ENCODE measurements at places on chromosomes 2 and 18.

DNA sequence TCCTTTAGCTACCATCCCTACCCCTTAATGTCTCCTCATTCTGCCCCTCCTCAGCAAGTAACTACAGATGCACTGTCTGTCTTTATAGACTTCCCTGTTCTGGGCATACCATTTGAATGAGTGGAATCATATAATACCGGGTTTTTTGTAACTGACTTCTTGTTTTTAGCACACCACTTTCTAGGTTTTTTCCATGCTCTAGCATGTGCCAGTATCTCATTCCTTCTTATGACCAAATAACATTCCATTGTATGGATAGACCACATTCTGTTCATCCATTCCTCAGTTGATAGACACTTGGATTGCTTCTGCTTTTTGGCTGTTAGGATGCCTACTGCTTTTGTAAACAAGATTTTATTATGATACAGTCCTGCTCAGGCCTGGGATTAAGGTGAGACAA, 154.7 kb downstream of the TSN start:
- ATAC-seq: no peak
- no peaks in the 10 kb centered on the region for H3K4me1 ChIP-seq
- no peaks in the 10 kb centered on the region for H3K36me3 ChIP-seq
- no peak overlapping the region for H3K4me3 ChIP-seq
- no peaks in the 10 kb centered on the region for H3K27me3 ChIP-seq

- peak; percentile 16 for ATAC-seq
- no peak overlapping the region for H3K4me3 ChIP-seq
- H3K27ac ChIP-seq: no peak overlapping the region
- no peaks in the 10 kb centered on the region for H3K4me1 ChIP-seq
Measured at GRCh38 chr2:33729353-33729752, 130.3 kb upstream of the FAM98A start.

- peaks cover 33% of the 10 kb centered on the region for H3K27me3 ChIP-seq
- H3K4me1 ChIP-seq: no peaks in the 10 kb centered on the region
- no peak overlapping the region for H3K4me3 ChIP-seq
- no peak for ATAC-seq
Measured at GRCh38 chr2:72841462-72842125, 15.8 kb upstream of the EXOC6B start.

- H3K4me1 ChIP-seq: peaks cover 7% of the 10 kb centered on the region
- peaks cover 5% of the 10 kb centered on the region for H3K36me3 ChIP-seq
- no peak for ATAC-seq
- no peak overlapping the region for H3K4me3 ChIP-seq
Measured at GRCh38 chr2:98416383-98417159, 28.1 kb upstream of the INPP4A start.

- no peaks in the 10 kb centered on the region for H3K36me3 ChIP-seq
- no peak overlapping the region for H3K27ac ChIP-seq
- no peak overlapping the region for H3K4me3 ChIP-seq
- H3K4me1 ChIP-seq: no peaks in the 10 kb centered on the region
Measured at GRCh38 chr2:158116936-158117335, 15.3 kb downstream of the UPP2 start.

DNA sequence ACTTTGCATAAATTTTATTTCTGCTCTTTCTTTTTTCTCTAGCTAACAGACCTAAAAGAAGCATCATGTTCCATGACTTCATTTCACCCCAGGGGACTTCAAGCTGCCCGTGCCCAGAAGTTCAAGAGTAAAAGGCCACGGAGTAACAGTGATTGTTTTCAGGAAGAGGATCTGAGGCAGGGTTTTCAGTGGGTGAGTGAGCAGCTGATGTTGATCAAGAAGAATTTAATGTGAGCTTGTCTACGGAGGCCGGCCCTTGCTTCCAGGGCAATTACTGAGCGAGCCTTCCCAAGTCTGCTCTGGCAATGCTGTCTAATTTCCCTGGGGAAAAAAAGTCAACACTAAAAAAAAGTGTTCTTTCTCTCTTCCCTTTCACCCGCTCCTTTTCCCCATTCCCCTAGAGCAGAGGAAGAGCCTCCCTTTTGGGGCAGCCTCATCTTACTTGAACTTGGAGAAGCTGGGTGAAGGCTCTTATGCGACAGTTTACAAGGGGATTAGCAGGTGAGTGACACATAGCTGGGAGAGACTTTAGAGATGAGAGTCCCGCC, 1.2 kb downstream of the CDK15 start:
- no peaks in the 10 kb centered on the region for H3K36me3 ChIP-seq
- H3K27ac ChIP-seq: no peak overlapping the region
- peaks cover 39% of the 10 kb centered on the region for H3K27me3 ChIP-seq
- peaks cover 6% of the 10 kb centered on the region for H3K4me1 ChIP-seq

GRCh38 chr2:240512666-240513535, 44.9 kb downstream of the ANKMY1 start:
- H3K4me3 ChIP-seq: no peak overlapping the region
- no peaks in the 10 kb centered on the region for H3K27me3 ChIP-seq
- peaks cover 11% of the 10 kb centered on the region for H3K4me1 ChIP-seq
- H3K27ac ChIP-seq: no peak overlapping the region
- peaks cover 38% of the 10 kb centered on the region for H3K36me3 ChIP-seq

- no peaks in the 10 kb centered on the region for H3K36me3 ChIP-seq
- H3K4me1 ChIP-seq: no peaks in the 10 kb centered on the region
- H3K27ac ChIP-seq: no peak overlapping the region
- ATAC-seq: no peak
Measured at GRCh38 chr18:41034413-41034812, 920.6 kb upstream of the PIK3C3 start.

DNA sequence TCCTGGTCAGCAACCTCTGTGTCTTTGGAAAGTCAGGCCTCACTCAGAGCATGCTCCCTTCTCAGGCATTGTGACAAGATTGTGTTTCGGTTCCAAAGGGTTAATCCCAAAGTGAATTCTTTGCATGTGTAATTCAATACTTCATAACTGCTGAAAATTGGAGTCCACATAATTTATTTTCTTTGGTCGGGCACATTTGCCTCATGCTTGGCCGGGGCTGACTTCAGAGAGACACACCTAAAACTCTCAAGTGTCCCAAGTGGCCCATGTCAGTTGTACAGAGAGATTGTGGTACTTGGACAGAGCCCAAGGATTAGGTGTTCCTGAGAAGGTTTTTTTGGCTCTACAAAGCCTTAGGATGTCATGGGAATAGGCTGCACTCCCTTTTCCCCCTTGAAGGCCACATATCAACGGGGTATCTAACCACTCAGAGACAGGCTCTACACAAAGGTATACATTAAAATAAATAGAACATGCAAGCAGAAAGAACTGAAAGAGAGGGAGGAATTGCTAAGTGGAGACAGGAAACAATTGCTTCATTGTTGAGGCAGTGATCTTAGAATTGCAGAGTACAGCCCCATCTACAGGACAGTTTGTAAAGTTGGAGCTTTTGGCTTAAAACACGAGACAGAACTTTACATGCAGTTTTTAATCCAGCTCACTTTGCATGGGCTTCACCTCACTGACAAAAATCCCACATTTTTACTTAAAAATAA, 1232.3 kb upstream of the ZEB2 start:
- ATAC-seq: peak; percentile 35
- H3K4me3 ChIP-seq: peak overlapping the region; percentile 29
- H3K36me3 ChIP-seq: no peaks in the 10 kb centered on the region
- H3K4me1 ChIP-seq: peaks cover 48% of the 10 kb centered on the region

DNA sequence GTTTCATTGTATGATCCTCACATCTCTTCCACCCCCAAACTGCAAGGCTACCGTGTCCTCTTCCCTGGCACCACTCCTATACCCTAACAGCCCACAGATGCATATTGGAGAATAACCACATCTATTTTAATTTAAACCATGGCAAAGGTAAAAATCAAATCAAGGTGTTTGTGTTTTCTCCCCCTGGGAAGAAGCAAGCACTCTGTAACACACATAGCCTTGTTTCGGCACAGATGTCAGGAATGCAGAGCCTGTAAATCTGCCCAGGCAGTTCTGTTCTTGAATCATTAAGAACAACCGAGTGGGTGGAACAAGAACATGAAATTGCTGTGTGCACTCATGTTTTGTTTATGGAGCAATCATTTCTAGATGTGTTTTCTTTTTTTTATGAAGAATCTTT, 6.8 kb upstream of the COX7A2L start:
- no peak for ATAC-seq
- no peak overlapping the region for H3K27ac ChIP-seq
- H3K36me3 ChIP-seq: no peaks in the 10 kb centered on the region
- no peak overlapping the region for H3K4me3 ChIP-seq
- H3K27me3 ChIP-seq: peaks cover 8% of the 10 kb centered on the region
- H3K4me1 ChIP-seq: no peaks in the 10 kb centered on the region

- no peak for ATAC-seq
- H3K36me3 ChIP-seq: no peaks in the 10 kb centered on the region
- H3K4me1 ChIP-seq: peaks cover 7% of the 10 kb centered on the region
- H3K4me3 ChIP-seq: peak overlapping the region; percentile 22
Measured at GRCh38 chr2:40488927-40489677, 37.2 kb upstream of the SLC8A1 start.

GRCh38 chr2:161983866-161984265, 90.1 kb downstream of the DPP4 start:
- H3K36me3 ChIP-seq: no peaks in the 10 kb centered on the region
- ATAC-seq: no peak
- no peak overlapping the region for H3K4me3 ChIP-seq
- no peaks in the 10 kb centered on the region for H3K4me1 ChIP-seq

- no peaks in the 10 kb centered on the region for H3K27me3 ChIP-seq
- H3K4me3 ChIP-seq: no peak overlapping the region
- no peak for ATAC-seq
- no peak overlapping the region for H3K27ac ChIP-seq
Measured at GRCh38 chr18:79736230-79736629, 56.6 kb downstream of the CTDP1 start.

Data from stimulated activated memory B cell treated with anti-CD40 and anti-IgM and Interleukin-4, amounts not matched to agents 10 μg/mL and 1 μg/mL and 100 μg/mL, for 72 hours (primary cell).